G401 (cell line): ENCODE measurements at places on chromosomes 2 and 18.

GRCh38 chr2:6231166-6231565 lies 539.0 kb downstream of the SOX11 start:
- no peak for DNase-seq

DNA sequence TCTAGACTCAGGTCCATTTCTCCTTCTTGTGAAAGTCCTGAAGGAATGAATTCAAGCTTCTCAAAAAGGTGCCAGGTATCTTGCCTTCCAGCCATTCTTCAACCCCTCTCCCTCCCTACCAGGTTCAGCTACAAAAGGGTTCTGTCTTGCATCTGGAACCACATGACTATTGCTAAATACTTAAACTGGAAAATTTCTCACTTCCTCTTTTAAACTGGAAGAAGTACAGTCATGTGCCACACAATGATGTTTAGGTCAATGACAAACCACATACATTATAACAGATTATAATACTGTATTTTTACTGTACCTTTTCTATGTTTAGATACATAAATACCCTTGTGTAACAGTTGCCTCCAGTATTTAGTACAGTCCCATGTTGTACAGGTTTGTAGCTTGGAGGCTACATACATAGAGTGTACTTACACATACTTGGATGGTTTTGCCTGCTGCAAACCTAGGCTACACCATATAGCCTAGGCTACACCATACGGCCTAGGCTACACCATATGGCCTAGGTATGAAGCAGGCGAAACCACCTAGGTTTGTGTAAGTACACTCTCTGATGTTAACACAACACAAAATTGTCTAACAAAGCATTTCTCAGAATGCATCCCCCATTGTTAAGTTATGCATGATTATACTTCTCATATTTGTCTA lies 142.0 kb upstream of the DNMT3A start:
- no peak for DNase-seq

- DNase-seq, result no peak
Measured at GRCh38 chr2:240397542-240397916, 37.9 kb upstream of the GPC1 start.

DNA sequence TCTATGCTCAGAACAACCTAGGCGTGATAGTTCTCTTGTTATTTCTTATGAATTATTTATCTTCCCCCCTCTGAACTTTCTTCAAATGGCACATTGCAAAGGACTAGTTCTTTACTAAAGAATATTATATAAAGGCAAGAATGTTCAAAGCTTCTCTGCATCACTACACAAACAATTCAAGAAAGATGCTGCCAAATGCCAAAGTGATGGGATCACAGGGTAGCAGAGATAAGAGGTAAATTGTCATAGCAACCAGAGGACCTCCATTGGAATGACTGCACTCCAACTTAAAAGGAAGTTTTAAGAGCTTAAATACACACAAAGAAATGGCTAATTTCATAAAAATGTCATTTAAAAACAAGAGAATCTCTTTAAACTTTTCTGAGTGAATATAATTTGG lies 72.8 kb downstream of the AQP4 start:
- no peak for DNase-seq

GRCh38 chr2:120547662-120548061 lies 188.0 kb upstream of the GLI2 start:
- no peak for DNase-seq
